Lung microvascular endothelial cell (primary cell): ENCODE measurements at places on chromosomes 1 and 21. TPM values are rescaled to one million over a fixed set of nuclear protein-coding genes. Genes with fewer than 3 reads are reported as not detected.

DNA sequence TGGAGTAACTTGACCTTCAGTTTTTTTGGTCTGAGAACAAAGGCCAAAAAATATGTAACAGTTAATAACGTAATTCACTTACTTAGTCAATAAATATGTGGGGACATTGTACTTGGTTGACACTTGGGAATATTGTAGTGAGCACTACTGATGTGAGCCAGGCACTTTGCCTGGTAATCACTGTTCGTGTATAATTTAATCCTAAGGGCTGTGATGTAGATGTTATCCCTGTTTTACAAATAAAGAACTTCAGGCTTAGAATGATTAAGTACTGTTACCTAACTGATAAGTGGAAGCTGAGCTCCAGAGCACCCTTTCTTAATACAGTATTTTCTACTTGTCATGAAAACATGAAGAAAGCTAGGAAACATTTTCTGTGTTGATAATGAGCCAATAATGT is 28.0 kb downstream of the PTBP2 start:
- DNase-seq, result no peak

DNA sequence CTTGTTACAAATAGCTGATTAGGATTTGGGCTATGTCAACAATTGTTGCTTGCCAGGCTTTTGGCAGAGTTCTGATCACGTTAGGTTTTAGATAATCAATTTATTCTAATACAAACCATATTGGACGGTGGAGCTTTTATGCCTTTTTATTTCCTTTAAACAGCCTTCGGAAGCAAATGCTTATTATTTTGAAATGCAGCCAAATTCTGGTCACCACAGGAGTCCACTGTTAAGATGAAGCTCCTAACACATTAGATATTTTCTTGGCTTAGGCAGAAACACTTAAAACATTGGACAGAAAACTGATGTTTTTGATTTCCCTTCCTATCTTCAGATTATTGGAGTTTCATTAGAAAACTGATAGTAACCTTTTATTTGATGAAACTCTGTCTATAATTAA is 82.9 kb downstream of the CENPF start:
- no peak for DNase-seq

GRCh38 chr1:57576756-57577155 is 152.9 kb upstream of the DAB1 start:
- no peak for DNase-seq

DNA sequence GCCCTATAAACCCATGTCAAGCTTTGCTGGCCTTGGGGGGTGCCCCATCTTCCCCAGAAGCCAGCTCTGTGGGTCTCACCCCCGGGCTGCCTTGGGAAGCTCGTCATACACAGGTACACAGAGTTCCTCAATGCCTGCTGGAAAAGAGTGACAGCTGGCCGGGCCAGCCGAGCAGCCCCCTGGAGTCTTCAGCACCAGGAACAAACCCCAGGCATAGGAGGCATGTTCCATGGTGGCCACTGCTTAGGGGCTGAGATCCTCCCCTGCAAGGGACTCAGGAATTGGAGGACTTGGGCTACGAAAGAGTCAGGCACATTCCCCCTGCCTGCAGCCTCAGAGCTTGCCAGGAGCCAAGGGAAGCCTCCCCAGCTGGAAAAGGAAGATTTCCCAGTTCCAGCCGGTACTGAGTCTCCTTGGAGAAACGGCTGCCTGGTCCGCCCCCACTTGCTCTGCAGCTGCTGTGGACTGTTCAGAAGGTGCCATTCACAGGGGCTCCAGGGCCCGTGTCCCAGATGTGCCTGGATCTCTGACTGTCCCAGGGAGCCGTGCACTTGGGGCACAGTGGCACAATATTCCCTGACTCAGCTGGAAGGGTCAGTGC is 89.5 kb downstream of the STUM start:
- DNase-seq, result no peak

Gene GORAB
- total RNA-seq, result 4.6 and 7.3 TPM in 2 replicates

- no peak for DNase-seq
These were observed 70.1 kb downstream of the KCNJ15 start for GRCh38 chr21:38326899-38327298.

DNA sequence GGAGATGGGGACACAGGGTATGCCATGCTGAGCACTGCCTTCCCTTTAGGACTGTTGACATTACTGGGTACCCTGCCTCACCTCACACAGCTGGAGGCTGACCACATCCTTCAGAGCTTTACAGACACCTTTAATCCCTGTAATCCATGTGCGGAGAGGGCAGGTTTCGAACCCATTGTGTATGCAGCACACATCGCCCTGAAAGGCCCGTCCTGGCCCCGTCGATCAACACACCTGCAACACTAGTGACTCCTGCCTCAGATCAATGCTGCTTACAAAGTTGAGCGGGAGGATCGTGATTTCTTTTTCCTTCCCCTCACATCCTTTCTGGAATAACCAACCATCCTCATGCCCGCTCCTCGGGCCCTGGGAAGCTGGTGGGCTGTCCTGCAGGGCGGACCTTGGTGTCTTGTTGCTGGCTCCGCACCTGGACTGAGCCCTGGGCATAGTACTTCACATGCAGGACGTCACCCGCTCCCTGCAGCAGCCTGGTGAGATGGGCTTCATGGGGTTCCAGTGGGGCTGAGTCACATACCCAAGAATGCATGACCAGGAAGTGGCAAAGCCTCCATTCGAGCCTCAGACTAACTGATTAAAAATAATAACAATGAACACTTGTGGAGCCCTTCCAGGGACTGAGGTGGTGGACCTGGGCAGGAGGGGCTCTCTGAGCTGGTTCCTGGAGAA is 403.6 kb downstream of the PTPRU start:
- DNase-seq, result no peak

DNA sequence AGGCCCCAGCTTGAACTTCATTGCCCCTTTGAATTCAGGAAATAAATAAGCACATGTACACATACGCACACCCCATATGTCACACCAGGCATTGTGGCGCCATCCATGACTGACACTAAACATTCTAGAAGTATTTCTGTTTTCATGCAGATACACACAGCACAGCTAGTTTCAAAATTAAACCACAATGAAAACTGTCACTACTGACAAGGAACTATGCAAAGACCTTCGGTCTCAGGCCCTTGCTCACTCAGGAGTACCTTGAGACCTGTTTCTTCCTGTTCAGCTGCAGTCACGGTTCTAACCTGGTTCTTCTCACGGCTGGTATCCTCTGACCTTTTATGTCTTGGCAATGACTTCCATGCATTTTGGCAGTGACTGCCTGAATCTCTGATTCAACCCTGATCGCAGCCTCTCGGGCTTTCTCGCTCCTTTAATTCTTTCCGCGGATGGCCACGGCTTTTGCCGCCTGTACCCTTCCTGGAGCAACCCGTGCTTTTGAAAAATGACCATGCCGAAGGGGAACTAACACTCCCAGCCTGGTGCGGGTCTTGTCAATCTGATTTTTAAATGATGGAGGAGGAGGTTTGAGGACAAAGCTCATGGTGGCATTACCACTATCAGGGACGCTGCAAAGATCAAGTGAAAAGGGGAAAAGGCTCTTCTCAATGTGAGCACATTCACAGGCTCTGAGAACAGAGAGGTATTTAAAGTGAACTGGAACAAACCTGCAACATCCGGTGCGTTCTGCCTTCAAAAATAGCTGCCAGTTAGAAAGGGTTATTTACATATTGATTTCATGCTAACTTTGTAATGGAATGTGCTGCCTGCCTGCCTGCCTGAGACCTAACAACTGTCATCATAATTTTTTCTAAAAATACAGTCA is 384.6 kb downstream of the RRAGC start:
- no peak for DNase-seq

- no peak for DNase-seq
These were observed 657 bp upstream of the TNFRSF18 start for GRCh38 chr1:1206966-1207531.

DNA sequence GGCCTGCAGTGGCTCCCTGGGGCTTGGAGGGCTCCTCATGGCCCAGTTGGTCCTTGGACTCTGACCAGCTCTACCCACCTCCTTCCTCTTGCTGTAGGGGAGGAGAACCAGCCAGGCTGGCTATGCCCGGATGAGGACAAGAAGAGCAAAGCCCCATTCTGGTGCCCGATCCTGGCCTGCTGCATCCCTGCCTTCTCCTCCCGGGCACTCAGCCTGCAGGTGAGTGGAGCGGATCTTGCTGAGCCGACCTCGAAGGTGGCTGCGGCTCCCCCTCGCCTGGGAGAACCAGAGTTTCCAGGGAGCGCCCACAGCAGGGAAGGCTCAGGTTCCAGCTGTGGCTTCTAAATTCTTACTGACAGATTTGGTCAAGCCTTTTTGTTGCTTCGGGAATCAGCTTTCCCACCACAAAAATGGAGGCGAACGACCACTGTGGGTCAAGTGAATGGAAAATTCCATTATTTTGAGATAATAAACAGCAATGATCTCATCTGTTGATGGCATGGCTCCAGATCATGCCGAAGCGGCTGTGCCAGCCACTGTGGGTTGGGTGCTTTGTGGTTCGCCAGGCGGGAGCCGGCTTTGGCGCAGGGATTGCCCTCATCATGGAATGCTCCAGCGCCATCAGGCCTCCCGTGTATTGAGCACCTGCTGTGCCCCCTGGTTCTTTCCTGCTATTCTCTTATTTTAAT is 106.5 kb upstream of the ACTL8 start:
- DNase-seq, result no peak

DNA sequence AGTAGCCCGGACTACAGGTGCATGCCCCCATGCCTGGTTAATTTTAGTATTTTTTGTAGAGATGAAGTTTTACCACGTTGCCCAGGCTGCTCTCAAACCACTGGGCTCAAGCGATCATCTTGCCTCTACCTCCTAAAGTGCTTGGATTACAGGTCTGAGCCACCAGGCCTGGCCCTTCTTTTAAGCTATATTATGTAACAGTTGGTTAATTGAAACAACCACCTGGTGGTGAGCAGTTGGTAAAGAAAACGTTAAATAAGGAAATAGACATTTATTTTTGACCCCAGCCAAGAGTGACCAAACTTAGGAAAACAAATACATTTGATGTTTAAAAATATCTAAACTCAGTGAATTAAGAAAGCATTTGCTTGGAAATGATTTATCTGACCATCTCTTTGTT is 12.1 kb upstream of the PDC start:
- no peak for DNase-seq

Gene SH2D5
- 0.20 and 0.44 TPM in 2 replicates for total RNA-seq

Gene IFNLR1
- total RNA-seq, result under 0.01 TPM in 1 of 2 replicates, not detected in the other

GRCh38 chr1:211229365-211229759 is 29.8 kb upstream of the RCOR3 start:
- DNase-seq, result no peak

DNA sequence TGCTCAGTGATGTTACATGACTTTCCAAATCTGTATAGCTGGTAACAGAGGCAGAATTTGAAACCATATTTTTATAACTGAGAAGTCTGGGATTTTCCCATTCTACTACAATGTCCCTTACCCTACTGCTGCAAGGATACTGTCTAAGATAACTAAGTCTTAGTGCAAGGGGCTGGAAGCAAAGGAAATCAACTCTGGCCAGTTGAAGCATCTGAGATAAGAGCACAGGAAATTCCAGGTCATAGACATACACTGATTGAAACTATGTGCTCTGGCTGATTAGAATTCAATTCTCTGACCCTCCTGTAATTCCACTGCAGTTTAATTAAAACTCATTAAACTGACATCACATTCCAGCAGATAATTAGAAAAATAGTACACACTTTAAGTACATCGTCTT is 267.7 kb upstream of the C1orf87 start:
- no peak for DNase-seq

DNA sequence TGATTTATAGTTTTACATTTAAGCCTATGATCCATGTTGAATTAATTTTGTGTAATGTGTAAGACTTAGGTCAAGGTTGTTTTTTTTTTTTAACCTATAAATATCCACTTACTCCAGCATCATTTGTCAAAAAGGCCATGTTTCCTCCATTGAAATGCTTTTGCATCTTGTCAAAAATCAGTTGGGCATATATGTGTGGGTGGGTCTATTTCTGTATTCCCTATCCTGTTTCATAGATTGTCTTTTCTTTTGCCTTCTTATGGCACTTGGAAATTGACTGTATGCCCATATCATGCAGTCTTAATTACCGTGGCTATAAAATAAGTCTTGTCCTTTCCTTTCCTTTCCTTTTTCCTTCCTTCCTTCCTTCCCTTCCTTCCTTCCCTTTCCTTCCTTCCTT is 138.2 kb downstream of the PRDM2 start:
- no peak for DNase-seq

DNA sequence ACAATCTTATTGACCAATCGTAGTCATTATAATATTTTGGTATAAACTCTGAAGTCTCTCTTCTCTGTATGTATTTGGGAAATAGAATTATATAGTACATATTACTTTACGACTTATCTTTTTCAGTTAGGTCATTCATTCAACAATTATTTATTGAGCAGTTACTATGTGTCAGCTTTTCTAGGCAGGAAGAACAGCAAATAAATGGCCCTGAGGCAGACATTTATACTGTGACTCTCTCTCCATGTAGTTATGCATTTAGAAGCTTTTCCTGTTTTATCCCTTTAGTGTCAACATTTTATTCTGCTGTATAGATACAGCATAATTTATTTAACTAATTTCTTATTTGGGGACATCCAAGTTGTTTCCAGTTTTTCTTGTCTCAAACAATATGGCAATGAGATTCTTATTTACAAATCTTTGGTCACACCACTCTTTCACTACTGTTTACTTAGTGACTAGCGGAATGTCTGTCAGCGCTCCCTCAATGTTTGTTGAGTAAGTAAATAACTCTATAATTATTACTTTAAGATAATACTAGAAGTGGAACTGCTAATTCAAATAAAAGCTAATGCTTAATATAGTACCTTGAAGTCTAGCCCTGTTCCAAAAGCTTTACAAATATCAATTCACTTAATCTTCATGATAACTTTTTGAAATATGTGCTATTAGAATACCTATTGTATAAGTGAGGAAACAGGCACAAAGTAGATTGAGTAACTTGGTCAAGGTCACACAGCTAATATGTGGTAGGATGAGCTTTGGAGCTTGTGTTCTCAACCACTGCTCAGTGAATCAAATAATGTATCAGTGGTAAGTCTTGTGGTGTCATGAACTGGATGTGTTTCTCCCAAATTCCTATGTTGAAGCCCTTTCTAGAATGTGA is 465.6 kb downstream of the SIPA1L2 start:
- DNase-seq, result no peak

DNA sequence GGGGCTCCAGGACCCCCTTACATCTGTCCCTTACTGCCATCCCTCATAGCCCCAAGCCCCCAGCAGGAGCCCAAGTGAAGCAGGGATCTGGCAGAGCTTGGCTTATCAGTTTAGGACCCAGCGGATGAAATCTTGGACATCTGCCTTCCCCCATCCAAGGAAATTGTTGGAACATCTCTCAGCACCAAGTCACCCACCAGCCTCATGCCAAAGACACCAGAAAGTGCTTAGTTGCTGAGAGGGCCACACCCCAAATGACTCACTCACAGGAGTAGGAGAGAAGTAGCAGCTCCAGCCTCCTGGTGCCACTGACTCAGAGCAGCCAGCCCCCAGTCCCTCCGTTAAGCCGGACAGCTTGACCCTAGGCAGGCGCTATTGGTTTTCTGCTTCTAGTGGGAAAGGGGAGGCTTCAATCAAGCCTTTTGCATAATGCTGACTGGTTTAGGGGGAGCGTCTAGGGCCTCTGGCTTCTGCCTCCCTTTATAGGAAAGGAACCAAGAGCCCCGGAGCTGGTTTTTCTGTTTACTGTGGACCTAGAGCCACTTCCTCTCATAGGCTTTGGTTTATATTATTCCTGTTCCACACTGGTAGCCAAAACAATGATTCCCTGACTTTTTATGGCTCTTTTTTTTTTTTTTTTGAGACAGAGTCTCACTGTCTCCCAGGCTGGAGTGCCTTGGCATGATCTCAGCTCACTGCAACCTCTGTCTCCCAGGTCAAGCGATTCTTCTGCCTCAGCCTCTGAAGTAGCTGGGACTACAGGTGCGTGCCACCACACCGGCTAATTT is 114.2 kb upstream of the IPO9 start:
- peak; percentile 48 for DNase-seq
